Fibroblast of skin of abdomen (primary cell): ENCODE measurements at places on chromosomes 12 and 14.

DNA sequence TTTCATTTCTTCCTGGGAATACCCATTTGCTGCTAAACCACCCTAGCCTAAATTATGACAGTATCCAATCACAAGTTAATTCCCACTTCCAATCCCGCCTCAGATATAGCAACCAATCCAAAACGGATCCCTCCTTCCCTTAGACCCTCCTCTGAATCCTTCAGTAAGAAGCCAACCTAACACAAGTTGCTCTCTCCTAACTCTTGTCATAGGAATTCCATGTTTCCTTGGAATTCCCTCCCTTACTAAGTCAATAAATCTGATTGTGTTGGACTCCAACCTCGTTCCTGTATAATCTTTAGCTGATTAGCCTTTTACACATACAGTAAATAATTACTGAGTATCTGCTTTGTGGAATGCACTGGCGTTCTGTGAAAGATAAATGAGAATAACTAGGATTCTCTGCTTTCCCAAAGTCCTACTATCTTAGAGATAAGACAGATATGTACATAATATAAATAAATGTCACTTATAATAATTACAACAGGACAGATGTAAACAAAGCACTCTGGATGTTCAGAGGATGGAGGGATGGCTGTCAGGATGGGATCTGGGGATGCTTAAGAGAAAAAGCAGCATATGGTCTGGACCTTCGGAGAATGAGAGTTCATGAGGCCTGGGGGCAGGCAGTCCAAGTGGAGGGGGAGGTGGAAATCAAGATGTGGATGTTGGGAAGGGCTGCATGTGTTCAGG is 185.8 kb upstream of the SOX5 start:
- DNase-seq, result no peak

DNA sequence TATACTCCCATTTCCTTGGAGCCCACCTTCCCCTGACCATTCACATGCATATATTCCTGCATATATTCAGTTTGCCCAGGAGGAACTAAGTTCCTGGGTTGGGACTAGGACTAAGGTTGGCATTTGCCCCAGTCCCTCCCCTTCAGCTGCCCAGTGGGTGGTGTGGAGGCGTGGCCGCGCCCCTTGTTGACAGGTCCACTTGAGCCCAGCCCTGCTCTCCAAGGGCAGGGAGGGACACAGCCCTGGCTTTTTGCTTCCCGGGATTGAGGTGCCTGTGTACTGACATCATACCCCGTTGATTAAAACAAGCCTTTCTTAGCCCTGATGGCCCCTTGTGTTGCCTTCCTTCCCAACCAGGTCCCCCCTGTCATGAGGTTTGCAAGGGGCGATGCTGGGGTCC is 7.3 kb downstream of the ERBB3 start:
- DNase-seq, result no peak

DNA sequence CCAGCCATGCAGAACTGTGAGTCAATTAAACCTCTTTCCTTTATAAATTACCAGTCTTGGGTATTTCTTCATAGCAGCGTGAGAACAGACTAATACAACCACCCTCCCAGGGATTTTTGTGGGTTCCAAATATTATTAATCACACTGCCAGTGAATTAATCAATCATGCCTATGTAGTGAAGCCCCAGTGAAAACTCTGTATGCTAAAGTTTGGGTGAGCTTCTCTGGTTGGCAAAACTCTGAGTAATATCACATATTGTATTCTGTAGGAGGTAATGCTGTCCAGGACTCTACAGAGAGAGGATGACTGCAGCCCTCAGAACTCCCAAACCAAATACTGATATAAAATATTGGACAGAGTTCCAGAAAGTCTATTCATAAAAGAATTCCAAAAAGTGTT is 216.9 kb downstream of the RPAP3 start:
- DNase-seq, result no peak

GRCh38 chr12:3417113-3417512 is 73.9 kb upstream of the PRMT8 start:
- no peak for DNase-seq

DNA sequence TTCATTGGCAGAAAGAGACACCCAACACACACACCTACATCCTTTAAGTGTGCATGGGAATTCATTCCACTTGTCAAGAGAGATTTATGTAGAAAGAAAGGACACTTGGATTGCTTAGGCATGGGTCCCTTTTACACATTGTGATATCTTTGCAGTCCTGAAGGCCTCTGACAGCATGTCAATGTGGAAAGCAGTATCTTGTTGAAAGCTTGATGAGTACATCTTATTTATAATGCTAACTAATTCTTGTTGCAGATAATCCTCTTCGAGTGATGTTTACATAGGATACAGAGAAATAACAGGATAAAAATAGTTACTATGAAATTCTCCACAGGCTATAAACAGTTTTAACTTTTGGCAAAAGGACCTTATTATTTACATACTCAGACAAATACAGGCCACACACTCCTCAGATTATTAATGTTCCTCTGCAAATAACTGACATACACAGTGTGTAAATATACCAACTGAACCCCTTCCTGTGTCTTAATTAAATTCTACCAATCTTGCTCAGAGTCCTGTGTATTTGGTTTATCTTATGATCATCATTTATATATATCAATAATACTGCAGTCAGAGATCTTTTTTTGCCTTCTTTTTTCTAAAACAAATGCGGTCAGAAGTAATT is 111.8 kb upstream of the DIO2 start:
- DNase-seq, result no peak

GRCh38 chr12:65728848-65729793 is 95.2 kb upstream of the HMGA2 start:
- peak; percentile 25 for DNase-seq

DNA sequence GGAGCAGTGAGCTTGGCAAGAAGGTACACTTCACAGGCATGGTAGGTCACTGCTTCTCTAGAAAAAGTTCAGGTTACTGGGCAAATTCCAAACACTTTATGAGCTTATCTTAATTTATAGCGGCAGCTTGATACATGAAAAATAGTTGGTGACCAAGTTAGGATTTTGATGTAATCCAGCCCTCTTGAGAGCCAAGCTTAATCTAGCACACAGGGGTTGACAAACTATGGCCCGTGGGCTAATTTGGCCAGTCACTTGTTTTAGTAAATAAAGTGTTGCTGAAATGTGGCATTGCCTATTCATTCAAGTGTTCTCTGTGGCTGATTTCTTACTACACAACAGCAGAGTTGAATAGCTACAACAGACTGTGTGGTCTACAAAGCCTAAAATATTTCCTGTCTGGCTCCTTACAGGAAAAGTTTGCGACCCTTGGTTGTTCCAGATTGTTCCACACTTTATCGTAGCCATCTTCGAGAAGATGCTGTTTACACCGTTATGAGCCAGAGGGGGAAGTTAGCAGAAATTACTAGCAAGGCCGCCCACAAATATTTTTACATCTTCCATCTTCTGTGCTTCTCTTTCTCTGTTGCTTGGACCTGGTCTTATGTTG is 120.9 kb downstream of the DAAM1 start:
- no peak for DNase-seq

GRCh38 chr12:1252758-1253157 is 261.7 kb downstream of the ERC1 start:
- DNase-seq, result no peak

GRCh38 chr12:109765446-109765810 is 51.8 kb downstream of the FAM222A start:
- DNase-seq, result no peak

- no peak for DNase-seq
These were observed 27.0 kb downstream of the SINHCAF start for GRCh38 chr12:31298922-31299321.

- DNase-seq, result peak; percentile 99
These were observed 155.4 kb upstream of the PDE3A start for GRCh38 chr12:20212658-20213555.

GRCh38 chr14:59132796-59133494 is 55.5 kb upstream of the DAAM1 start:
- peak; percentile 16 for DNase-seq

GRCh38 chr12:1305063-1305434 is 289.3 kb downstream of the FBXL14 start:
- DNase-seq, result no peak

DNA sequence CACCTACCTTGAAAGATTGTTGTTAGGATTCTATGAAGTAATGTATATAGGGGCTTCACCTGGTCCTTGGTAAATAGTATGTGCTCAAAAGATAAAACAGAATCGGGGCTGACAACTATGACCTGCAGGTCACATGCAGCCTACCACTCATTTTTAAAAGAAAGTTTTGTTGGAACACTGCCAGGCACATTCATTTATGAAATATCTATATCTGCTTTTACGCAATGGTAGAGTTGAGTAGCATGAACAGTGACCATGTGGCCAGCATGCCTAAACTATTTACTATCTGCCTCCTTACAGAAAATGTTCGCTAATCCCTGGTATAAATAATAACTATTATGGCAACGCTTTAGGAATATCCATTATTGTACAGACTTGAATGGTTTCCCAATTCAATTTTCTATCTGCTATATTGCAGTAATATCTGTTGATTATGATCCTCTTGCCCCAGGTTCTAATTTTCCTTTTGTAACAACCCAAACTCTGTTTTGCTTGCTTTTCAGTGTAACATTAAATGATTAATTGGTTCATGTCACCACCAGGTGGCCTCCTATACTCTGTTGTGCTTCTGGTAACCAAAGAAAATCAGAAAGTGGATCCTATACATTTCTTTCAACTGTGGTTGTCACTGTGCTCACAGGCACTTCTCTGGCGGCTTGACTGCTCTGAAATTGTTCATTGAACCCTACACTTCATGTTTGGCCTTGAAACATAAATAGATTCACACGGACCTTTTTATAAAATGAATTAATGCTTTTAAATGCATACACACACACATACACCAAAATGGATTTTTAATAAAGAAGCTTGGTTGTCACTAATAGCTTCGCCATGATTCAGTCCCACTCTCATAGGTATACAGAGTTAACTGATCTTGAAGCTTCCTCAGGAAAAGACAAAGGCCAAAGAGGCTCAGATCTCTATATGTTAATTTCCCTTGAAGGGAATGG is 227.7 kb upstream of the NPAS3 start:
- peak; percentile 49 for DNase-seq

- no peak for DNase-seq
These were observed 45.3 kb downstream of the SMUG1 start for GRCh38 chr12:54143412-54143986.

- no peak for DNase-seq
These were observed 157.0 kb upstream of the PRMT8 start for GRCh38 chr12:3333991-3334391.

- DNase-seq, result no peak
These were observed 11.5 kb upstream of the TSPAN11 start for GRCh38 chr12:30914986-30915591.

GRCh38 chr14:75365116-75365515 is 62.7 kb upstream of the JDP2 start:
- DNase-seq, result no peak

DNA sequence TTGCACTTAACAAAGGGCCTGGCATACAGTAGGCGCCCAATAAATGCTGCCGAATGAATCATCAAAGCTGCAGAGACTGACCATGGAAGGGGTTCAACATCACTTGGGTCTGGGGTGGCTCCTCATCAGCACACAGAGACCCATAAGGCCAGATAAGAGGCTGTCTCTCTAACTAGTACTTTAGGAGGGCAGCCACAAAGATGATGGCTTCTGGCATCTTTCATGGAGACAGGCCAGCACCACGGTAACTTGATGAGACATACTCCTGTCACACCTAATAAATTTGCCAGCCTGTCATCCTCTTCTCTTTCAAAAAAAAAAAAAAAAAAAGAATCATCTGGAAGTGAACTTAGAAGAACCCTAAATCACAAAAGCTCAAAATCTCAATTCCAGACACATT is 3.4 kb downstream of the PRIMA1 start:
- no peak for DNase-seq

- DNase-seq, result no peak
These were observed 5.9 kb downstream of the MMP17 start for GRCh38 chr12:131833896-131834641.

GRCh38 chr14:104392001-104392395 is 187.6 kb upstream of the C14orf180 start:
- DNase-seq, result no peak

DNA sequence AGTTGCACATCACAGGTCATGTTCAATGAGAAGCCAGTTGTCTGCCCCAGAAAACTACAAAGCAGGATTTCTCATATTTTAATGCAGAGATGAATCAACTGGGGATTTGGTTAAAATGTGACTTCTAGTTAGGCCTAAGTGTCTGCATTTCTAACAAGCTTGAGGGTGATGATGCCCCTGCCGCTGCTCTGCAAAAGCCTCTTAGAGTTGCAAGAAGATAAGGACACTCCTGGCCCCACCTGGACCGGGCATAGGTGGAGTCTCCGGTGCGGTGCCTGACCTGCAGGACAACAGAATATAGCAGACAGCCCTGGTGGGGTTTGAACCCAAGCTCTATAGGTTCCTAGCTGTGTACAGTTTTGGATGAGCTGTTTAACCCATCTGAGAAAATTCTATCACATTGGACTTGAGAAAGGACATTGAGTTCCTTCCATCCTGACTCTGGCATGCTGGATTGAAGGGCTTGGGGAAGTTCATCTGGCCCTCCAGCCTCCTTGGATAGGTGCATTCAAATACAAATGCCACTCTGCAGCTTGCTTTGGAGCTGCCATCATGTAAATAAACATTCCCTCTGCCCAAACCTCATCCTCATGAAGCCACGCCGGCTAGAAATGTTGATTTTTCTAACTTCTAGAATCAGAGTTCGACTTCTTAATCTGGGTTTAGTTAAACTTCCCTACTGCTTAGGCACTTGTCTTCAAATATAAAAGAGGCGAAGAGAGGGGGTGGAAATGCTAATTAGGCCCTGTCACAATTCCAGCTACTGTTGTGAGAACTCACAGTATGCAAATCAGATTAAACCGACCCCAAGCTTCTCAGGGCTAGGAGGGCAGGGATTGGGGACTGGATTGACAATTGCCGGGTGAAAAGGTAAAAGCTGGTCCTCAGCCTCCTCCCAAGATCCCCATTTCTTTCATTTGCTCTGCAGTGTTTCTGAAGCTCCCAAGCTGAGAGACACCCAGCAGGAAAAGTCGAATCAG is 1225.6 kb downstream of the VRK1 start:
- DNase-seq, result no peak

GRCh38 chr14:60349663-60350365 is 100.8 kb downstream of the PPM1A start:
- DNase-seq, result peak; percentile 33

DNA sequence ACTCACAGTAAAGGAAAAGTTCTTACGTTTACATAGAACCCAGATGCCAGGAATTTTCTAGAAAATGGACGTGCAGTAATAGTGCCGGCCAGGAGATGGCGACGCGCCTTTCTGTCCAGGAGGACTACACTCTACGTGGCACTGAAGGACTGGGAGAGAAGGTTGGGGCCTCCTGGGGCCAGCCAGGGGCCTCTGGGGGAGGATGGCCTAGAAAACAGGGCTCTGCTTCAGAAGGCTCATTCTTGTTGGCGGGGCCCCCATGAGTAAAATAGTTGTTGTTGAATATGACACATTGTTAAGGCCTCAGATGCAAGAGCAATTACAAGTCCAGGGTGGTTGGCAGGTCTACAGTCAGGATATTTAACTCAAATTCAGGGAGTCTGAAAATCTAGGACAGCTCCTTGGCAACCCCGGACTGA is 120.1 kb upstream of the MAX start:
- peak; percentile 73 for DNase-seq

GRCh38 chr12:14999695-15000365 is 27.0 kb downstream of the PDE6H start:
- no peak for DNase-seq

GRCh38 chr14:37550511-37550910 is 44.5 kb downstream of the FOXA1 start:
- peak; percentile 83 for DNase-seq
